Amygdala (tissue), 56 donors: ENCODE measurements at places on chromosomes 5 and 9.

DNA sequence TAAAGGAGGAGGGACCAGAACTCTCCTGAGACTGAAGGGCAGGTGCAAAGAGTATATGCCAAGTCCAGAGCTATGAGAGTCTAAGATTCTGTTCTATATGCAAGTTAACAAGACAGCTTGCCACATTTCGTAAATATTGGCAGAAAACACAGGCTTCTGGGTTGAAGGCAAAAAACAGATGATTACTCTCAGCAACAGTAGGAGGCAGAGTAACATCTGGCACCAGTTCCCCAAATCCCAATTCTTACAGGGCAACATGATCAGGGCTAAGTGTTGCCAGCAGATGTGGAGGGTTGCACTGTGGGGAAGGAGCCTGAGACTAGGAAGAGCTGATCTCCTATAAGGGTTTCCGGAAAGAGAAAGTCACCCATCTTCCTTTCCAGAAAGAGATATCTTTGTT, 179.4 kb downstream of the PJA2 start:
- no peak for DNase-seq

DNA sequence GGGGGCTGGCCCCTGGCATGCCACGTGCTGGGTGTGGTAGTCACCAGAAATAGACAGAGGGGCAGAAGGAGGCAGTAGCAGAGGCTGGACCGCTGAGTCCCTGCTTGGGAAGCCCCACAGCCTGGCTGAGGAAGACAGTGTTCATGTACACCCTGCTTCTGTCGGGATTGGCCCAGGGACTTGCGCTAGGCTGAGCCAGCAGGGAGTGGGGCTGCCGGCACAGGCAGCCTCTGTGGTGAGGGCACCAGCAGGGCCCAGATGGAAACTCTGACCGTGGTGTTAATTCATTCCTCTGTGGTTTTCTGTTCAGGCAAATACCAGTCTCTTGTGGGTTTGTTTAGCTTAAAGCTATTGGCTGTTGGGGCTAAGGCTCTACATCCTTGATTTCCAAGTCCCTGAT, 108.6 kb upstream of the RAD23B start:
- no peak for DNase-seq

DNA sequence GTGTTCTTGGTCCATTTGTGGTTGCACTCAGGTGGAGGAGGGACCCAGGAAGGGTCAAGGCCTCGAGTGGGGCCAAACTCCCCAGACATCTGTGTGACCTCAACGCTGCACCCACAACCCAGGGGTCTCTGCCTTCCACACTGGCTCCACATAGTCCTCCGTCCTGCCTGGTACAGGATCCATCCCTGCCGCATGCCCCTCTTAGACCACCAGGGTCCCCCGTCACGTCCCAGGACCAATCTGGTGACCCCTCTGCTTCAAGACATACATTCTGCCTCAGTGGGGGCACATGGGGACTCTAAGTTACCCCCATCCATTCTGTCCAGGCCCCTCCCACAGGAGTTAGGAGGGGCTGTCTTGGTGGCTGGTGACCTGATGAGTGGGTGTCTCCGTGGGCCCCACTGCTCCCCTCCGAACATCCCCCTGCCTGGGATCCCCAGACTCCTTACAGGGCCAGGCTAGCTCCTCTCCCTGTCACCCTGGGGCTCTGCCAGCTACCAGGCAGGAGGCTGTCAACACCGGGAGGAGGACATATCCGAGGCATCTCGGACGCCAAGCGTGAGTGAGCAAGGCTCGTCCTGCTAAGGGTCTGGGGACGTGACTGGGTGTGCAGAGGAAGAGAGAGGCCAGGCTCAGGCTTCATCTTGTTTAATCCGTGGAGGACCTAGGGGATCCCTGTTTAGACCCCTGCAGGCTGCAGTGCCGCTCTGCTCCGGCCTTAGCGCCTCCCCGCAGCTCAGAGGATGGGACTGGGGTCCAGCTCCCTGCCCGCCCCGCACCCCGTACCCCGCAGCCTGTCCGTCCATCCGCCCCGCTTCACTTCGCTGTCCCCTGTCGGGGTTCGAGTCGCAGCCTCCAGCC, 32.3 kb downstream of the TSPAN17 start:
- DNase-seq = no peak

DNA sequence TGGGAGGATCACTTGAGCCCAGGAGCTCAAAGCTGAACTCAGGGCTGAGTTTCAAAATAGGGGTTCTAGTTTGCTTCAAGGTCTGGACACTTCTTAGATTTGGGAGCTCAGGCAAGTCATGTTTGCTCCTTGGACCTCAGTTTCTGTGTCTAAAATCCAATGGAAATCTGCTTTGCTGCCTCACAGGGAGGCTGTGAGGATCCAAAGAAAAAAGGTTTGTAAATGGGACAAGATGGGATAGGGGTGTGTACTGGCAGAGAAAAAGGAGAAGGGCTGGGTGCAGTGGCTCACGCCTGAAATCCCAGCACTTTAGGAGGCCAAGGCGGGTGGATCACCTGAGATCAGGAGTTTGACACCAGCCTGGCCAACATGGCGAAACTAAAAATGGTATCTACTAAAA, 39.6 kb upstream of the SH3PXD2B start:
- DNase-seq = no peak

DNA sequence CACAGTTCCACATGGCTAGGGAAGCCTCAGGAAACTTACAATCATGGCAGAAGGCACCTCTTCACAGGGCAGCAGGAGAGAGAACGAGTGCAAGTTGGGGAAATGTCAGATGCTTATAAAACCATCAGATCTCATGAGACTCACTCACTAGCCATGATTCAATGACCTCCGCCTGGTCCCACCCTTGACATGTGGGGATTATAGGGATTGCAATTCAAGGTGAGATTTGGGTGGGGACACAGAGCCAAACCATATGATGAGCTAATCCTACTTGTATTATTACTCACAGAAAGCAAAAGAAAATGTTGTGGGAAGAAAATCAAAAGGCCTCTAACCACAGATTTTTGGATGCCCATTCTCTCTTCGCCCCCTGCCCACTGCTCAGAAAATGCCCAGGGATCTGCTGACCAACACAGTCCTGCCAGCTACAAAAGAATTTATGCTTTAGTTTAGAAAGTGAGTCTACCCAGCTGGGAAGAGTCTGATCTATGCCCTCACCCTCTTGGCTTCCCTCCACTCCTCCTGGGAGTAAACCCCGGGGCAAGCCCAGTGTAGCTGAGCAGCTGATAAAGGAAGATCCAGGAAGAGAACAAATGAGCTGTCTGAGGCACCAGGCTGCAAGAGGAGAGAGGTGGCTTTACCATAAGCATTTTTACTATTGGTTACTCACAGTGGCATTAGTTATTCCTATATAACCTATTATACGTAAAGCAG, 53.1 kb downstream of the RNF130 start:
- DNase-seq = no peak
